ENCODE measurements at places on chromosomes 4 and X.

DNA sequence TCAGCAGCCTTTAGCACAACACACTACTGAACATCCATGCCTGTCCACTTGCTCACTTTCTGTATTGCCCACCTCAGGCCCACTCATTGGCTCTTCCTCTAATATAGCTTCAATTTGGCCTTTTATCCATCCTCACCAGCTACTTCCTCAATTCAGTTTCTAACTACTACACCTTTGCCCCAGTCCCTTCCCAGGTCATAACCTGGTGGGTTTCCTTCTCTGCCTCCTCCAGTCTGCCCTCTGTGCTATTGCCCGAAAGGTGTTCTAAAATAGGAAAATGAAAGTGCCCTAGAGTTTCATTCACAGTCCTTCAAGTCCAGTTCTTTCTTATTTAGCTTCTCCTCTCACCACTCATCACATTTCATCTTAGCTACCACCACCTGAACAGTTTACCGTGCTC lies 23.1 kb downstream of the MOSPD2 start:
- DNase-seq: no peak

DNA sequence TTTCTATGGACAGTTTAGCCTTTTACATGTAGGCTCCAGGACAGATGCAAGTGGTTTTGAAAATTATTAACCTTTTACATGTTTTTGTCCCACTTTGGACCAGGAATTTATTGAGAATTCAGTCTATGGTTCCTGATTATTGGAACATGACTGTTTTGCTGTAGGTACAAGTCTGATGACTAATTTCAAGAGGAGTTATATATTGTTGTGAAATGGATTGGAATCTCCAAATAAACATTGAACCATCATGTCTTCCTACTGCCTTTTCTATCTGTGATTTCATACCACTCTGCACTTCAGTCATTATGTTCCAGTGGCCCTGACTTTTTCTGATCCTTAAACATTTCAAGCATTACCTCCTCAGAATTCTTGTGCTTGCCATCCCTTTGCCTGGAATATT lies 35.9 kb downstream of the TBC1D19 start:
- no peak for DNase-seq

DNA sequence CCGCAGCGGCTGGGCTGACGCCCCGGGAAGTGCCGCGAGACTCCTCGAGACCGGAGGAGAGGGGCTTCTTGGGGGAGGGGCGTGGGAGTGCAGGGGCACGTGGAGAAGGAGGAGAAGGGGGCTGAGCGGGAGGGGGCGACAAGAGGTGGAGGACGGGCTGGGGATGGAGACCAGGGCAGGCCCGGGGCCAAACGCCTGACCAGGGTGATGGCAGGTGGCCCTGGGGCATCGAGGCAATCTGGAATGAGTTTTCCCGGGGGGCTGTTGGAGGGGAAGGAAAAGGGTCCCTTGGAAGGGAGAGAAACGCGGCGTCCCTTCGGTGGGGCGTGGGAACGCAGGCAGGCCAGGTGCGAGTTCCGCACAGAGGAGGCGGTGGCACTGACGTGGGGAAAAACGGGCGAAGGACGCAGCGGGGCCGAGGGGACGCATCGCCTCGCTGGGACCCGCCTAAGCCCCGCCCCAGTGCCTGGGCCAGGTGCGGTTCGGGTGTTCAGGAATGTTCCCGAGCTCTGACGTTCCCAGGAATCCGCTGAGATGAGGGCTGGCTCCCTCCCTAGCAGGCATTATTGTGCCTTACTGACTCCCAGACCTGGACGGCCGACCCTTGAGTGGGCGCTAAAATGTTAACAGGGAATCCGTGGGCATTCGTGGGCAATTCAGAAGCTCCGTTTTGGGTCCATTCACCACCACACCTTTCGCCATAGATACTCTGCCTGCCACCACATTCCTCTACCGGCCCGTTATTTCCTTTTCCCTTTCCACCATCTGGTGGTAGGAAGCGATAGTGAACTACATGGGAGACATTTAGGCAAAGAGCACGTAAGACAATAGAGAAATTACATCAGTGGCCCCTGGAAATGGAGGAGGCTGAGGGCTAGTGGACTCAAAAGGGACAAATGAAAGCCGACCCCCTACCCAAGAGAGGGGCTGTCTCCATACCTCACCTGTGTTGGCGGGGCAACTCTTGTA lies 795 bp upstream of the SH3KBP1 start:
- DNase-seq: no peak

- DNase-seq: no peak
These were observed 268.9 kb downstream of the ASMT start for GRCh38 chrX:1883772-1884171.

DNA sequence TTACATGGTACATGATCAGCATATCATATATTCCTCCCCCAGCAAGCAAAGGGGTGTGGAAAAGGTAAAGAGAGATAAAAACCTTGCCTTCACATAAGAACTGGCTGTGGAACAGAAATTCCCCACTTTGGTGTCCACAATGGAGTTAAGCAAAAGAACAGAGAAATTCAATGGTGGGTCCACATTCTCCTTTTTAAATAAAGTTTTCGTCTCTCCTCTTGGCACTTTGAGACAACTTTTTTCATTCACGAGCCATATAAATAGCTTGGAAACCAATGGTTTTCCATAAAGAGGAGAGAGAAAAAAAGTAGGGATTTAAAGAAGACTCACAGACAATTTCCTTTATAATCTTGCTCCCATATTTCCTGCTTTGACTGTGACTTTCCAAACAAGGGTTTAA lies 148.1 kb downstream of the TSPAN5 start:
- no peak for DNase-seq

- DNase-seq: no peak
These were observed 49.9 kb upstream of the SRD5A3 start for GRCh38 chr4:55296096-55296495.

GRCh38 chrX:22594766-22595165 lies 322.1 kb downstream of the CBLL2 start:
- DNase-seq: no peak

DNA sequence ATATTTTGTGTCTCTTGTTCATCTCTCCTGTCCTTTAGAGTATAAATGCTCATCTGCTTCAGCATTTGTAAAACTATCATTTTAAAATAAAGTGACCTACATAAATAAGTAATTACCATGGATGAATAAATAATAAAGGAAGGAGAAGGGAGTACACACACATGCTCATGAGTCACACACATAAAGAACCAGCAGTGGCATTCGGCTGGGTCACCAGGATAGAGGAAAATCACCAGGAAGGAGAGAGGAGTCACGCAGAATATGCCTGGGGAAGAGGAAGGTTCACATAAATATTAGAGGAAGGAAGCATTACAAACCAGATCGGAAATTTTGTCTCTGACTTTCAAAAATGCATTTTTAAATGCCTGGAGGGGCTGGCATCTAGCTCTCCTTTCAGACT lies 38.5 kb upstream of the MED14 start:
- DNase-seq: no peak

DNA sequence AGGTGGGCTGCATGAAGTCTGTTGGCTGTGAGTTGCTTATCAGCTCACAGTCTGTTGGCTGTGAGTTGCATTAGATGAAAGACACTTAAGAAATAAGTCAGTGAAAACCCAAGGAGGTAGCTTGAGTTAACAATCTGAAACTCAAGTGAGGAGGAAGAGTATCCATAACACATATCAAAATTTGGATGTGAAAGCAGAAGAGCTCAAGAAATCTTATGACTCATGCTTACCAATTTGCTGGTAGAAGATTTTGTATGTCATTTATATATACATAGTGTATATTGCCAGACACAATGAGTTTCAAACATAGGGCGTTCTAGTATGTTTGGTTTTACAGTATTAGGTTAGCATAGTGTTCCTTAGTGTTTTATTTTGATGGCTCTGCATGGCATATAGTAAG lies 107.4 kb downstream of the DDIT4L start:
- DNase-seq: no peak

DNA sequence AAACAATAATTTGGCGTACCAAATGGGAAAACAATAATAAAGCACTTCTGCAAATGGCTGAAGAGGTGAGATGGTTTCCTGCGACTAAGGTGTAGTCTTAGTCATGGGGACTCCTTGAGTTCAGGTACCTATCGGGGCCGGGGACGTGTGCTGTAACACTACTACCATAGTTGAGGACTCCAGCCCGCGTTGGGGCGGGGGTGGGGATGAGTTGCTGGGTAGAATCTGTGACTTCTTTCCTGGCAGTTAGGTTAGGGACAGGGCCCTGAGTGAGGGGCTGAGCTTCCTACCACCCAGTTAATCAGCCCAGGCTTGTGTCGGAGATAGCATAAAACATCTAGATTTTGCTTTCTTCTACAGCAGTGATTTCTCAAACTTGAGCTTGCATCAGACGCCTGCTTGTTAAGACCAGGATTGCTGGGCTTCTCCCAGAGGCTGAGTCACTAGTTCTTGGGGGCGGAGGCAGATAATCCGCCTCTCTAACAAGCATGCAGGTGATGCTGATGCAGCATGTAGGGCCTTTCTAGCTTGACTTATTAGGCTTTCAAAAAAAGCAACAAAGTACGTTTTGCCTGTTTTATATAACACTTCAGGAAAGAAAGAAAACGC lies 30.2 kb downstream of the RBBP7 start:
- no peak for DNase-seq

GRCh38 chr4:168837922-168838321 lies 172.1 kb downstream of the CBR4 start:
- no peak for DNase-seq

DNA sequence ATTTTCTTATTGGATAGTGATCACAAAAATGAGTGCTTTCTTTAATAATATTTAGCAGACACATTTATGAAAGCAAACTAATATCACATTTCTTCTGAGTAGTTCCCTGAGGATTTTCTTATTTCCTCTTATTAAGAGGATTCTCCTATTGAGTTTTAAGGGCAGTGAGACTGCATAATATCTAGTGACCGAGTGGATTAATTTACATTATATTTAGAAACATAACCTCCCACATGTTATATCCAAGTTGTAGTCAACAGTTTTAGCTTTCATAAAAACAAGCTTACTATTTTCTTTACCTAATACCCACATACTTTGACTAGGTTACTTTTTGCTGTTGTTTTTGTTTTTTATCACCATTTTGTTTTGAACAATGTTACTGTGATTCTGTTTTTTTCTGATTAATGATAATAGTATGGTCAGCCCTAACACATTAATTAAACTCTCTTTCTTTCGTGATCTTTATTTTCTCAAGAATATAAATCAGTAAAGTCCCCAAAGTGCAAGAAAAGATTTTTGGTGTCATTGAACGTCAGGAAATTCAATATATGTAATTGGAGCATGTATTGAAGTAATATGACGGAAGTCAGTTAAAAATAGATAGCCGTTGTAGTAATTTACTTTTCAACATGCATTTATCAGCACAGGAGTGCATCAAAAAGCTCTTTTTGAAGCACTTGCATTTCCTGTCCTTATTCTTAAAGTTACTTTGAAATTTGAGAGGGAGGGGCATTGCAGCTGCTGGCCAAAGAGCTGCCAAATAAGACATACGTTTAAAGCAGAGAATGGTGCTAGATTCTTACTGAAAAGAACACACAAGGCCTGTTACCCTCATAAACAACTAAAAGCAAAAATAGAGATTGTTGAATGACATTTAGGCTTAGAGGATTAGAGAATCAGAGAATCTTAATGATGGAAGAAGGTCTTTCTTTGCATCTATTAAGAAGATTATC lies 25.2 kb downstream of the DDIT4L start:
- no peak for DNase-seq

- DNase-seq: no peak
These were observed 90.7 kb upstream of the MCF2 start for GRCh38 chrX:139798701-139799100.

- no peak for DNase-seq
These were observed 141.4 kb downstream of the PTTG2 start for GRCh38 chr4:38101563-38101962.

DNA sequence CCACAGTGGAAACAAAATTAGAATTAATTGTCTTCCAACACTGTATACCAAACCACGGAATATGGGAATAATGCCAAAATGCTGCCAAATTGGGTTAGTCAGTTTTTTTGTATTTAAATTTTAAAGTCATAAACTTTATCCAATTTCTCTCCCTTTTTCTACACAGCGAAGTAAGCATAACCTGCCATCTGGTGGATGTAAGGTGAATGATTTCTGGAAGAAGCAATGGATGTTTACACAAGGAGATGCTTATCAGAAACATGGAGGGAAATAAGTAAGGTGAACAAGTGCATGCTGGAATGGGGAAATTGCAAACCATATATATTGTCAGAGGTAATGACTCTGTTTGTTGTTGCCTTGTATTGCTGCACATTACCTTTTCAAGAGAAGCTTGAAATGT lies 691.9 kb downstream of the TECRL start:
- DNase-seq: no peak

GRCh38 chrX:12974796-12975669 lies at the start of gene TMSB4X:
Gene TMSB4X (plus strand): TSS chrX:12975110.
- DNase-seq: peak; percentile 51

- DNase-seq: no peak
These were observed 40.4 kb downstream of the BCOR start for GRCh38 chrX:40057405-40057804.

GRCh38 chr4:70613306-70614183 lies 15.0 kb upstream of the ENAM start:
- DNase-seq: no peak

DNA sequence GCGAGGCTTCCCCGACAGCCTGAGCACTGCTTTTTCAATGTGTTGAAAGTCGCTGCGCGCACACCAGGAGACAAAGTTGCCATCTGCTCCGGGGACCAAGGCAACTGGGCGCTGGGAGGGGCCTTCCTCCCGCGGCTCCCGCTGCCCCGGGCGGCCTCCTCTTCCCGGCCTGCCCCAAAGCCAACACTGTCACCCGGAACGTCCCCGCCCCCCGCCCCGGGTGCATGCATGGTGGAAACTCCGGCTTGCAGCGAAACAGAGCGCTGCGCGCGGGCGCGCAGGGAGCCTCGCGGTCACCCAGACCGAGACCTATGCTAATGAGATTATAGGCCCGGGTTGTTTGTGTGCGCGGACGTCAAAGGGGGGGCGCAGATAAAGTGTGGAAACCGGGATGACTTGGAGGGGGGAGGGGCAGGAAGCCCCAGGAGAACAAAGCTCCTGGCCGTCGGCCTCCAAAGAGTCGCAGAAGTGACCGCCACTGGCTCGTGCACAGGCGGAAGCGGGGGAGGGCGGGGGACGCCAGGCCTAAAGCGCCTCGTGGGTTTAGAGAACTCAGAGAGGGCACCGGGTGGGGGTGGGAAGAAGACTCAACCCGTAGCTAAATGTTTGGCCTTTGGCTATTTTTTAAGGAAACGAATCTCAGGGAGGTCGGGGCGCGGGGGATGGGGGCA lies 88.8 kb downstream of the BCOR start:
- DNase-seq: peak; percentile 38

DNA sequence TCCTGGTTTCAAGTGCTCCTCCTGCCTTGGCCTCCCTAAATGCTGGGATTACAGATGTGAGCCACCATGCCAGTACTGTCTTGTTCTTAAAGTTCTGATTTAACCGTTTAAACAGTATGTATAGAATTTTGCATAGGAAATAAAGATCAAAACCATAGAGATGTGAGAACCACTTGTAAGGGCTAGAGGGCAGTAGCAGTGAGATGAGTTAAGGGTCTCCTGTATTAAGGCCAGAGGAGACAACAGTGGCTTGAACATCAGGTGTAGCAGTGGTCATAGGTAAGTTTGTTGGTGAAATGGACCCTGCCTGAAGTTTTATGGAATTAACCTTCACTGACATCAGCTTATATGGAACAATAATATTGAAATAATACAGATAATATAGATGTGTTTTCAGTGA lies 155.7 kb downstream of the SLC4A4 start:
- no peak for DNase-seq

- no peak for DNase-seq
These were observed 516.8 kb downstream of the SMARCA1 start for GRCh38 chrX:129006491-129006890.

- no peak for DNase-seq
These were observed 136.2 kb downstream of the PPP3CA start for GRCh38 chr4:101211146-101211553.
